ENCODE measurements at places on chromosomes 4 and X.

GRCh38 chrX:150337026-150337425 is 26.1 kb upstream of the MAMLD1 start:
- no peak for DNase-seq

DNA sequence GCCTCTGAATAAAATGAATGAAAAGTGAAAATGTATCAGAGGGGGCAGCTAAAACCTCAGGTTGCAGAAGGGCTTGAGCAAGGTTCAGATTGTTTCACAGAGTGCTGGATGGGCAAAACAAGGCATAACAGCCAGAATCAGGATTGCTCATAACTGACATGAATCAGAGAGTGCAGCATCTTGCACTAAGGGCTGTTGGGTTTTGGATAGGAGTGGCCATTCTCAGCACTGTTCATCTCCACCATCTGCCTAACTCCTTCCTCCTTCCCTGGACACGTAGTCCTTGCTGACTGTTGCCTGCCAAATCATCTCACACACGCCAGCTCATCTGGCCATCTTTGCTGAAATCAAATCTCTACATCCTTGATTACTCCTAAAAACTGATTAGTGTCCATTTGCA is 75.3 kb upstream of the C1QTNF7 start:
- DNase-seq, result no peak

DNA sequence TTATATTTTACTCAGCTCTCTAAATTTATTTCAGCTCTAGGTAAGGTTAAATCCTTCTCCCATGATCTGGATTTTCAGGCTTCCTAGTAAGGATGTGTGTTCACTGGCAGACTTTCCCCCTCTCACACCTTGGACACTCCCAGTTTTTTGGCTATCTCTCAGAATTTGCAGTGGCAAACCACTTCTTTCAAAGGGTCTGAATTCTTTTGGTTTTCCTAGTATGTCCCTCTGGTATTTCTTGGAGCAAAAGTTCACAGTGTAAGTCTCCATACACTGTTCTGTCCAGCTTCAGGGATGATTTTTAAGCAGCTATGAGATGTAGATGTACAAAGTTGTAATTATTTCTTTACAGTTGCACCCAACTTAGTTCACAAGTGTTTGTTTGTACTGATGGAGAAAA is 653.8 kb upstream of the GALNT7 start:
- no peak for DNase-seq

DNA sequence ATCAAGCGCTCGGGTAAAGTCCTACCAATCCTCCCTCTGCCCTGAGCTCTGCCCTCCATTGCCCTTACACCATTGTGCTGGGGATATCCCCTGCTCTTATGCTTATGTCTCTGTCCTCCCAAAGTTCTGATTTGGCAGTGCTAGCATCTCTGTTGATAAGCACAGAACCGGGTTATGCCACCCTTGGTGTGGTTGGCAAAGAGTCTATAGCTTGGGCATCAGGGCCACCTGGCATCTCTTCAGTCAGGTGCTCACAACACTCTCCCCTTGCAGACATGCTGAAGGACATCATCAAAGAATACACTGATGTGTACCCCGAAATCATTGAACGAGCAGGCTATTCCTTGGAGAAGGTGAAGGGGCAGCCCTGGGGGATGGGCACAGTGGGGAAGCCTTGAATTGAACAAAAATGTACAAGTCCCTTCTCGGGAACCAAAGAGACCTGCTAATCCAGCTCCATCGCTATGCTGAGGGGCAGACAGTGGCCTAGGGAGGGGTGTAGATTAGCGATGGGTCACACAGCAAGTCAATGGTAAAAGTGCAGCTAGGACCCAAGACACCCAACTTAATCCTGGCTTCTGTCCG is 3.8 kb downstream of the MAGED2 start:
- DNase-seq, result no peak

- DNase-seq, result no peak
Observed at GRCh38 chr4:146124023-146124680, 51.4 kb upstream of the LSM6 start.

GRCh38 chrX:9659571-9660195 is 106.0 kb downstream of the GPR143 start:
- DNase-seq, result no peak

GRCh38 chr4:150236626-150237025 is 158.4 kb downstream of the DCLK2 start:
- no peak for DNase-seq

DNA sequence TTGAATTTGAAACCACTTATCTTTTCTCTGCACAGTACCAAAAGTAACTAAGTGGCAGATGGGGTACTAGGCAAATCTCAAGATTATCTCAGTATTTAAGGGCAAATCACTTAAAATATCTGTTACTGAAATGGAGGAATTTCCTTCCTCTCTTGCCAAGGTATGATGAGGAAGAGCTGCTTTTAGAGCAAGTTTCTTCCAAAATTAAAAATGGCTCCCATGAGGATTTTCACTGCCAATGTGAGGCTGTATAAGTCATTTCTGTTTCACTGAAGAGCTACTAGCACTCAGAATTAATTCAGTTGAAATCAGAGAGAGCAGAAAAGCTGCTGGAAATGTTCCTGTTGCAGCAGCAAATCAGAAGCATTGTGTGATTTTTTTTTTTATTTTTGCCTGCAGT is 43.4 kb downstream of the GABRB1 start:
- no peak for DNase-seq

DNA sequence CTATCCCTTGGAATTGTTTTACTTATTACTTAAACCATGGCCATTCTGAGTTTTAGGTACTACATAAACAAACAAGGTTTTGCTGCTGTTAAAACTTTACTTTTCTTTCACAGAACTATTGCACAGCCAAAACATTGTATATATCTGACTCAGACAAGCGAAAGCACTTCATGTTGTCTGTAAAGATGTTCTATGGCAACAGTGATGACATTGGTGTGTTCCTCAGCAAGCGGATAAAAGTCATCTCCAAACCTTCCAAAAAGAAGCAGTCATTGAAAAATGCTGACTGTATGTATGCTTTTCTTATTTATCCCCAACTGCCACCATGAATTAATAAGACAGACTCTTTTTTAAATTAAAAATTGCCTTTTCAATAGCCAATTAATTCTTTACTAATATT is 69.8 kb downstream of the CCKAR start:
- DNase-seq, result no peak

DNA sequence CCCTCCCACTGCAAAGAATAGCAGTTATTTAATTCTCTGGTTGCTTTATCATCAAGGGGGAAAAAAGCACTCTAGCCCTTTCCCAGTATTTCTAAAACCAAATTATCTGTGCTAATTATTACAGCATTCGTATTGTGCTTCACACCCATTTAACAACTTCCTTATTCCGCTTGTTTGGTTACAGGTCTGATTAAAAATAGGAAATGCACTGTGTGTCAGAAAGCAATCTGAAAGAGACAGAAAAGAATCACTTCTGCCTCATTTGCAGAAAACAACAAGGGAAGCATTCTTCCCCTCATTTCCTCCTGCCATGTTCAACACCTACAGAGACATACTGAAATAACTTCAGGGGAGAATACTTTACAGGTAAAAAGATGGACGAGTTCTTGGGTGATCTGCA is 114.9 kb upstream of the MAP3K15 start:
- no peak for DNase-seq

GRCh38 chr4:1611501-1611870 is 72.6 kb downstream of the FAM53A start:
- DNase-seq, result no peak

DNA sequence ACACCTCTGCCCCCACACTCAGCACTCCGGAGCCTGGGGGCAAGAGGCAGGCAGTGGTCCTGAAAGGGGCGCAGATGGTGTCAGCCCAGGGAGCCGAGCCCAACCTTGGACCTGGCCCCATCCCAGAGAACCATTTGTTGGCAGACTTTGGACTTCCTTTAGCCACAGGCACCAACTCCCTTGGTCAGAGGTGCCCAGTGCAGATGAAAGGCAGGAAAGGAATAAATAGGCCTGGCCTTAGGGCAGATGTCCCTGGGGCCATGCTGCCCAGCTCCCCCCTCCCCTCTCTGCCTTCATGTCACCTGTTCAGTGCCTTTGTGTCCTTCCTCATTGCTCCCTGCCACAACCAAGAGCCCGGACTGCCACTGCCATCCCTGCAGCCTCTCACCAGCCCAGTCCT is 52.8 kb downstream of the SEL1L3 start:
- no peak for DNase-seq

GRCh38 chrX:45954026-45954425 is 591.2 kb downstream of the ZNF674 start:
- no peak for DNase-seq

DNA sequence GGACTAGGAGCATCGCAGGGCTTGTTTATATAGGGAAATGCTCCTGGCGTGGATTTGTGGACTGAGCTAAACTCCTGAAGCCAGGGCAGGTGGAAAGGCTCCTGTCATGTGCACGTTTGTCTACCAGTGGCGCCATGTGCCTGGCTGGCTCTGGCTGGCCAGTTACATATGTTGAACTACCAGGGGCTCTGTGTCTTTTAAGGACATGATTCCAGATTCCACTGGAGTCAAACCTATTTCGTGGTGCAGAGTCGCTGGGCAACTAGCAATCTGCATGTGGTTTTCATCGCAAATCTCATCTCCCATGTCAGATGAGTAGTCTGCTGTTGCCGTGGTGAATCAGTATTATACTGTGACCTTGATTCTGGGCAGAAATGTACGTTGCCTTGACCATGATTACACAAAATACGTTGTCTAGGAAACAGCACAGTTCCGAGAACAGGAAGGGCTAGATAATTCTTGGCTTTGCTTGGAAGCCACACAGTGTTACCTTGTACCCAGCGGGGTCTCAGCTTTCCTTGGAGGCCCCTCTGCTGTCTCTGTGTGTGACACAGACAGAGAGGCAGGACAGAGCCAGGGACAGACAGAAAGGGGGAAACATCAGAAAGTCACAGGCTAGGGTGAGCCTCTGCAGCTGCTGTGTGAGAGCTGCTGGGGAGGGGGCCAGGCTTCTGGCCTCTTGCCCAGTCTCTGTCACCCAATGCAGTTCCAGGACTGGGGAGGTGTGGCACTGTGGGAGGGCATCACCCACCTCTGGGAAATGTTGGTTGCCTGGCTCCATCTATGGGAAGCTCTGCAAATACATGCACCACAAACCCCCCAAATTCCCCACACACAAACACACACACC is 19.2 kb downstream of the PNMA6E start:
- peak; percentile 97 for DNase-seq

DNA sequence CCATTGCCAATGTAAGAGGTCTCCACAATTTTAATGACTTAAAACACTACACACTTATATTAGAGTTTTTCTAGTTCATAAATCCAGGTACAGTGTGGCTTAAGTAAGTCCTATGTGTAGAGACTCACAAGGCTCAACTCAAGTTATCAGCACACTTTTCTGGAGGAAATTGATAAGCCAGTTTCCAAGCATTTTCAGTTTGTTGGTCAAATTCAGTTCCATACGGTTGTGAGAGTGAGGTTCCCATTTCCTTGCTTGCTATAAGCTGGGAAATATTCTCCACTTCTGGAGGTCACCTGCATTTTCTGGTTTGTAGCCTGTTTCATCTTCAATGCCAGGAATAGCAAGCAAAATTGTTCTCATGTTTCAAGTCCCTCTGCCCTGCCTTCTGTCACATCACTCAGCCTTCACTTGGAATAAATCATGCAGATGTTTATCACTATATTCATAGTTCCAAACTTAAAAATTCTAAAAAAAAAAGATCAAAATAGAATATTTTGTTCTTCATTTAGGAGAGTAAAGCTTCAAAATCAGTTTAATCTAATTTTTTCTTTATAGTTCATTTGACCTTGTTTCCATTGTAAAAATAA is 1137.5 kb upstream of the INTU start:
- peak; percentile 71 for DNase-seq

Measured in OCI-M1 (cell line).